DMS 273 treated with DMSO at 0.1 percent for 48 hours (cell line): ENCODE measurements at places on chromosomes 12 and 14.

- no peak for DNase-seq
Measured at GRCh38 chr14:28308734-28309133, 457.9 kb upstream of the FOXG1 start.

- no peak for DNase-seq
Measured at GRCh38 chr12:58889557-58889956, 30.7 kb downstream of the LRIG3 start.

DNA sequence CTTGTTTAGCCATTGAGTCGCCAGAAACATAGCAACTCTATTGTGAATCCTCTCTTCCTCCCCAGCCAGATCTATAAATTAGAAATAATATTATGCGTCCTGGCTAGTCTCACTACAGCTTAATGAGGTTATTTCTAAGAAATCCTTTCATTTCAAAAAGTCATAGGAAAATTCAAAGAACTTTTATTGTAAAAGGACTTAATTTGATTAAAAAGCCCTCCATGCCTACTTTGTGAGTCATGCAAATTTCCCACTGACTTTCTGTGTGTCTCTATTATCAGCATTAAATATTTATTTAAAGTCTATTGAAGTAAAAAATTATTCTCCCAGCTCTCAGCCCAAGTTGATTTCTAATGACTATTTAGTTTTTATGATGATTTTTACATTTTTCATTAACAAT, 160.7 kb downstream of the PHLDA1 start:
- no peak for DNase-seq

- DNase-seq: no peak
Measured at GRCh38 chr14:67487937-67488893, at the start of gene TMEM229B. TMEM229B (minus strand) TSS chr14:67488721; CDS start chr14:67473923, 14,798 bp downstream.

GRCh38 chr12:29552994-29553748, 55.7 kb upstream of the OVCH1 start:
- DNase-seq: no peak
